ENCODE measurements at places on chromosomes 16 and 17. TPM values are rescaled to one million over a fixed set of nuclear protein-coding genes. Genes with fewer than 3 reads are reported as not detected.

SLC47A1 gene
- total RNA-seq: 0.15 TPM

FN3K gene
- total RNA-seq: 1.3 TPM

PABPN1L gene
- total RNA-seq: not detected

CLDN7 gene
- 1.1 TPM for total RNA-seq

CNTNAP1 gene
- total RNA-seq: 1.2 TPM

FOXL1 gene
- not detected for total RNA-seq

SPATA20 gene
- 42.9 TPM for total RNA-seq

- no peak overlapping the region for H3K27ac ChIP-seq
- DNase-seq: no peak
- H3K27me3 ChIP-seq: no peaks in the 10 kb centered on the region
- no peak overlapping the region for H3K4me3 ChIP-seq
- H3K36me3 ChIP-seq: no peaks in the 10 kb centered on the region
Observed at GRCh38 chr16:68070806-68071517, 14.2 kb upstream of the NFATC3 start.

- H3K4me3 ChIP-seq: no peak overlapping the region
- no peaks in the 10 kb centered on the region for H3K4me1 ChIP-seq
Observed at GRCh38 chr17:46964315-46965265, 14.5 kb downstream of the RPRML start.

DNA sequence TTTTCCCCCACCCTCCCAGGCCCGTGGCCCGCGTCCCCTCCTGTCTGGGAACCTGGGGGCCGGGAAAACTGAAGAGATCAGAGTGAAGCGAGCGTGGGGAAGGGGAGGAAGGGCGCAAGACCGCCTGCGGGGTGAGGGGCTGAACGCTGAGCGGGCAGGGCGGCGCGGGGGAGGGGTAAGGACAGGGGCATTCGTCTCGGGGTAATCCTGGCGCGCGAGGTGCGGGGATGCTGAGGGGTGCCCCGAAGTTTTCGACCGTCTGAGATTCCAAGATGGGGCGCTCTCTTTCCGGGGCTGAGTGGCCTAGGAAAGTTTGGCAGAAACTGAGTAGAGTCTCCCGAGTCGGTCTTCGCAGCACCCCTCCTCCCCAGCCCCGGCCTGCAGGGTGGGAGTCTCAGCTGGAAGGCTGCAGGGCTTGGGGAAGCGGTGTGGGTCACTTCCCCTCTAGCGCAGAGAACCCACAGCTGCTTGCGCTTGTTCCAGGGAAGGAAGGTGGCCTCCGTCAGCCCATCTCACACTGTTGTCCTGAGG is 555 bp downstream of the TTYH2 start:
- H3K4me3 ChIP-seq: peak overlapping the region; percentile 51
- H3K27me3 ChIP-seq: no peaks in the 10 kb centered on the region
- H3K27ac ChIP-seq: peak overlapping the region; percentile 3
- DNase-seq: no peak

DNA sequence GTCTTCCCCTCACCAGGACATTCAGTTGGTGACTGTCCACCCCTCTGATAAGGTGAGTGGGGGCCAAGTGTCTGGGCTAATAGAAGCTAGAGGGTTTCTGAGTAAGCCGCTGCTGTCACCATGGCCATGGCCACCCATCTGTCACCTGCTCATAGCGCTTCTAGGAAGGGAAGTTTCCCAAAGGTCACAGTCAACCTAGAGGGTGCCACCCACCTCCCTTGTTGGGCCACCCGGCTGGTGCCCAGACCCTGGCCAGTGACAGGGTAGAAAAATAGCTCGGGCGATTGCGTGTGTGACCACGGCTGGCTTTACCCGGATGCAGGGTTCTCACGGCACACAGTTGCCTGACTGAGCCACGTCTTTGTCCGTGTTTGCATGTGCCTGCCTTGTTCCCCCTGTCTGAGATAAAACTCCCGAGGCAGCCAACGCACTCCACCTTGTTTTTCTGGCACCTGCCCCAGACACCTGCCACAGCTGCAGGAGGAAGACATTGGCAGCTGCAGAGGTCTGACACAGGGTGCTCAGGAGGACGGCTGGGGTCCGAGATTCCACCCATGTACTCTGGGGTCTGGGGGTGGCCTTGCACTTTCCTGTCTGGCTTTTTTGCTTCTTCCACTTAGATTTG is 809 bp downstream of the PIRT start:
- no peak overlapping the region for H3K4me3 ChIP-seq
- H3K36me3 ChIP-seq: no peaks in the 10 kb centered on the region
- no peaks in the 10 kb centered on the region for H3K4me1 ChIP-seq
- no peaks in the 10 kb centered on the region for H3K27me3 ChIP-seq

GRCh38 chr17:51833045-51833444 is 325.5 kb downstream of the CA10 start:
- H3K27me3 ChIP-seq: no peaks in the 10 kb centered on the region
- no peak overlapping the region for H3K27ac ChIP-seq
- H3K36me3 ChIP-seq: no peaks in the 10 kb centered on the region
- DNase-seq: no peak
- no peaks in the 10 kb centered on the region for H3K4me1 ChIP-seq

GRCh38 chr16:84109598-84110335 is 7.0 kb downstream of the MBTPS1 start:
- DNase-seq: no peak
- H3K27me3 ChIP-seq: no peaks in the 10 kb centered on the region
- H3K36me3 ChIP-seq: peaks cover 11% of the 10 kb centered on the region
- no peak overlapping the region for H3K4me3 ChIP-seq

DNA sequence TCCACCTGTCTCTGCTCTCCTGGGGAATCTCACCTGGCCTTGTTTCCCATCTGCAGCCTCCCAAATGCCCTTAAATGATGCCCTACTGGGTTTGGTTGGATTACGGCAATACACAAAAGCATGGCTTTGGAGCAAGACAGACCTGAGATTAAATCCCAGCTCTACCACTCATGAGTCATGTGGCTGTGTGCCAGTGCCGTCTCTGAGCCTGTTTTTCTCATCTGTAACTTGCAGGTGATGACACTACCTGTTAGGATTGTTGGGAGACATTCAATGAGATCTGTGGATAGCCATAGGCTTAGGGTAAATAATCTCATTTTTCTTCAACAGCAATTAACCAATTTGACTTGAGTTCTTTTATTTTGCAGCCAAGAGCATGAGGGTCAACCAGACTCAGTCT is 240.3 kb downstream of the MAF start:
- no peak overlapping the region for H3K4me3 ChIP-seq
- no peak overlapping the region for H3K27ac ChIP-seq
- no peak for DNase-seq
- H3K36me3 ChIP-seq: no peaks in the 10 kb centered on the region

DNA sequence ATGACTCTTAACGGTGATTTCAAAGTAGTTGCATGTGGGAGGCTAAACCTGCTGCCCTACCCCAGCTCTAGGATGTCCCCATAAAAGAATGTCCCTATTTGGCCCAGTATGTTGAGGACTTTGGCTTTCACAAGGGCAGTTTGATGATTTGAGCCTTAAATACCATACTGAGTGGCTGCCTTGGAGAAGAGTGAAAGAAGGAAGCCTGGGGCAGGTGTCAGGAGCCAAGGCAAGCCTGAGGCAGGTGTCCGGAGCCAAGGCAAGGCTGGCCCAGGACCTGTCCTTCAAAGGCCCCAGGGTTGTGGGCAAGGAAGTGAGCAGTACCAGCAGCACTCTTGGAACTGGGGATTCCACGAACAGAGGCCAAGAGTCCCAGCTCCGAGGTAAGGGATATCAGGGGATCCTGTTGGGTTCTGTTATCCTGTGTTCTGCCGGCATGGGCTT is 18.6 kb downstream of the ST6GALNAC2 start:
- no peak overlapping the region for H3K27ac ChIP-seq
- no peak for DNase-seq
- H3K27me3 ChIP-seq: no peaks in the 10 kb centered on the region
- H3K4me3 ChIP-seq: no peak overlapping the region

- H3K4me3 ChIP-seq: no peak overlapping the region
- H3K36me3 ChIP-seq: no peaks in the 10 kb centered on the region
- no peaks in the 10 kb centered on the region for H3K27me3 ChIP-seq
- DNase-seq: no peak
- H3K4me1 ChIP-seq: no peaks in the 10 kb centered on the region
Observed at GRCh38 chr16:78551487-78552085, 452.1 kb downstream of the WWOX start.

DNA sequence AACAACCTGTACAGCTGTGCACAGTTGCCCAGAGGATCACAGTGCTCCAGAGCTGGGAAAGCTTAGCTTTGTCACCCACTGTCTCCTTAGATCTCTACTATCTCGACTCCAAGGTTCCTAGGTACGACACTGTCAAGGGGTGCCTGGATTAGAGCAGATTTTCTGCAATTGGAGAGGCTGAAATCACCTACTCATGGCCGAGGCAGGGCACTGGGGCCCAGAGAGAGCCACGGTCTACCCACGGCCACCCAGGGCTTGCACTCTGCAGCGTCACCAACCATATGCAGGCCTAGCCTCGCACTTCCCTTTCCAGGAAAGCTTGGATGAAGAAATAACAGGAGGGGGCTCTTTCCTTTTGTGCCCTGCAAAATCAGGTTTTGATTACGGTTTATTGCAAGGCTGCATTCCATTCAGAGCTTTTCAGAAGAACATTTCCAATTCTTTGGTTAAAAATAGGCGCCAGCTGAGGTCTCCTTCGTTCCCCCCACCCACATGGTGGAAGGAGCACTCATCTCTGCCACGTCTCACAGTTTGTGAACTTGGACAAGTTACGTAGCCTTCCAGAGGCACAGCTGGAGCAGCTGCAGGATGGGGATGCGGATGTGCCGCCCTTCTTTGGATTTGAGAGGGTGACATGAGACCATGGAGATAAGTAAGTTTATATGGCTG is 80.0 kb downstream of the IRX5 start:
- no peaks in the 10 kb centered on the region for H3K36me3 ChIP-seq
- no peaks in the 10 kb centered on the region for H3K4me1 ChIP-seq
- H3K27me3 ChIP-seq: no peaks in the 10 kb centered on the region
- no peak overlapping the region for H3K27ac ChIP-seq

DNA sequence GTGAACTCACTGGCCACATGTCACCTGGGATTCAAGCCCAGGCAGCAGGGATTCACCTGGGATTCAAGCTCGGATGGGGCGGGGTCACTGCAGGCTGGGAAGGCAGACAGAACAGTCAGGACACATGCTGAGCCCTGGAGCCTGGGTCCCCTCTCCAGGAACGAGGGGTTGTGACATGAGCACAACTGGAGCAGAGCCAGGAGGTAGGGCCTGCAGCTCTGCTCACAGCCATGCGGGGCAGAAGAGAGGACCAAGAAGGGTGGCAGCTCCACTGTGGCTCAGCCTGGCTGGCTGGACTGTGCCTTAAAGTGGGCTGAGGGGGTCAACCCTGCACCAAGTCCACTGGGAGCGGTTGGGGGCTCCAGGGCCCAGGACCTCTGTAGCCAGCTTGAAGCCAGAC is 150.1 kb downstream of the RAB11FIP4 start:
- H3K4me3 ChIP-seq: no peak overlapping the region
- no peaks in the 10 kb centered on the region for H3K4me1 ChIP-seq
- H3K36me3 ChIP-seq: no peaks in the 10 kb centered on the region

DNA sequence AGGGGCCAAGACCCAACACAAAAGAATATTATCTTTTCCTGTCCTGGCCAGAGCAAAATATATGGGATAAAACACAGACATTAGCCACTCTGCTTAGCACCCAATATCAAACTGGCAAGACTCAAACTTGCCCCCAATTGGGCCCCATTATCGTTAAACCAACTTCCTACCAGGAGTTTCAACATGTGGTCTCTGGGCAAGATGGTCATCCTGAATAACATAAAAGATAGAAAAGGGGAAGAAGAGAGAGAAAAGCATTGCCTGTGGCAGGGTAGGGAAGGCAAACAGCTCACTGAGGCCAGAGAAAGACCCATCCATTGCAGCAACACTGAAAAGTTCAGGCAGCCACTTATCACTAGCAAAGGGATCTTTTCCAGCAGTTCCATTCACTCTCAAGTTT is 502.1 kb downstream of the KIF2B start:
- H3K36me3 ChIP-seq: no peaks in the 10 kb centered on the region
- no peak overlapping the region for H3K27ac ChIP-seq
- no peak overlapping the region for H3K4me3 ChIP-seq
- H3K4me1 ChIP-seq: no peaks in the 10 kb centered on the region

DNA sequence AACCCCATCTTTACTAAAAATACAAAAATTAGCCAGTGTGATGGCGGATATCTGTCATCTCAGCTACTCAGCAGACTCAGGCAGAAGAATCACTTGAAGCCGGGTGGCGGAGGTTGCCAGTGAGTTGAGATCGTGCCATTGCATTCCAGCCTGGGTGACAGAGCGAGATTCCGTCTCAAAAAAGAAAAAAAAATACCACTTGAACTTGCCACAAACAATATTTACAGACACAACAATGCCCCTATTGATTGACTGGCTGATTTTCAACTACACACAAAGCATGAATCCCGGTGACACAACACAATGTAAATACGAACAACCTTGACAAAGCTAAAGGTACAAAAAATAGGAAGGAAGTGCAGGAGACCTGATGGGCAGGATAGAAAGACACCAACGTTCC is 49.3 kb downstream of the NXN start:
- no peak for DNase-seq
- no peak overlapping the region for H3K4me3 ChIP-seq
- H3K4me1 ChIP-seq: no peaks in the 10 kb centered on the region
- no peaks in the 10 kb centered on the region for H3K36me3 ChIP-seq
- H3K27ac ChIP-seq: no peak overlapping the region

DNA sequence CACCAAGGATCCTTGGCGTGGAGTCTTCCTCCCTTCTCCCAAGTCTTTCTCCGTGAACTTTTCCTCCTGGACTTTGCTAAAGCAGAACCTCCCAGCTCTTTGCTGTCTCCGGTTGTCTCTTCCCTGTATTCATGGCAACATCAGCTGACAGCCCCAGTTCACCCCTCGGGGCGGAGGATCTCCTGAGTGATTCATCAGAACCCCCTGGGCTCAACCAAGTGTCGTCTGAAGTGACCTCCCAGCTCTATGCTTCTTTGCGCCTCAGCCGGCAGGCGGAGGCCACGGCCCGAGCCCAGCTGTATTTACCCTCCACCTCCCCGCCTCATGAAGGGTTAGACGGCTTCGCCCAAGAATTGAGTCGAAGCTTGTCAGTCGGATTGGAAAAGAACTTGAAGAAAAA is 943 bp downstream of the CNTROB start:
- peaks cover 34% of the 10 kb centered on the region for H3K4me1 ChIP-seq
- H3K27ac ChIP-seq: peak overlapping the region; percentile 92
- H3K27me3 ChIP-seq: no peaks in the 10 kb centered on the region

DNA sequence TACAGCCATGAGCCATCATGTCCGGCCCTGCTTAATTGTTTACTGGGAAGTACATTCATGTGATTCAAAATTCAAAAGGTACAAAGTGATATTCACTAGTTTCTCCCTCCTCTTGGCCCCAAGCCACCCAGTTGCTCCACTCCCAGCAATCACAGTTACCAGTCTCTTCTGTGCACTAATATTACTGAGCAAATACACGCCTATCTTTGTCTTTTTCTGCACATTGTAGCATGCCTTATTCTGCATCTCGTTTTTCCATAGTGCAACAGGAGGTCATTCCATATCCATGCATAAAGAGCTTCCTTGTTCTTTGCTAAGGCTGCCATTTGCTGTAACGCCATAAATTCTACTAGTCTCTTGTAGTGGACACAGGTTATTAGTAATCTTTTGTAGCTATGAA is 2.2 kb upstream of the ALOX15 start:
- peaks cover 14% of the 10 kb centered on the region for H3K27me3 ChIP-seq
- H3K4me1 ChIP-seq: no peaks in the 10 kb centered on the region
- H3K27ac ChIP-seq: no peak overlapping the region
- H3K36me3 ChIP-seq: no peaks in the 10 kb centered on the region
- no peak overlapping the region for H3K4me3 ChIP-seq
- no peak for DNase-seq

GRCh38 chr16:80656711-80657150 is 115.9 kb downstream of the DYNLRB2 start:
- H3K27me3 ChIP-seq: no peaks in the 10 kb centered on the region
- no peaks in the 10 kb centered on the region for H3K36me3 ChIP-seq
- peak overlapping the region; percentile 60 for H3K27ac ChIP-seq
- peaks cover 17% of the 10 kb centered on the region for H3K4me1 ChIP-seq
- no peak for DNase-seq

Data from CD8-positive, alpha-beta memory T cell (primary cell).